ENCODE measurements at places on chromosomes 3 and 15.
A peak's percentile ranks its signal among the peaks of the same experiment; 100 is the strongest.

GRCh38 chr3:195903950-195904290, 4.4 kb downstream of the TNK2 start:
- no peak for DNase-seq

DNA sequence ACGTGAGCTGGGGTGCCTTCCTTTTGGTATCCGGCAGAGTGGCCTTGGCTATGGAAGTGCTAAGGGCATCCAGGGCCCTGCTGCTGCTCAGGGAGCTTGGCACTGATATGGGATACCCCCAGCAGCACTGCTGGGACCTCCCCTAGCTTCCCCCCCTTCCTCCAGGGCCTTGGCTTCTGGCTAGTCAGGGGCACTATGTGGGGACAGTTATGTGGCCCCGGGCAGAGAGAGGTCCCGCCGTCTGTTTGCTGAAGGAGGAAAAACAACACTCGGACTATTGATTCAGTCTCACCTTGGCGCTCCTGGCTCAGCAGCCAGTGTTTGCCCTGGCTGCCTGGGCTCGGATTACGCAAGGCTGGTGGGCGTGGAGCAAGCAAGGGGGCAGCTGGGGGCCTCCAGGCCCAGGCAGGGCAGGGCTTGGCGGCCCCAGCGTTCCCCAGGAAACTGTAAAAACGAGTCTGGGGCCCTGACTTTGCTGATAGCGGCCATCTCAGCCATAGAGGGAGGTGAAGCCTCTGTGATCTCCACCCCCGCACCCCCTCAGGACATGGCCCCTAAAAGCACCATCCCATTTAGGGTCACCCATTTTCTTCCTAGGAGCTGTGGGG, 5.7 kb downstream of the FURIN start:
- no peak for DNase-seq

DNA sequence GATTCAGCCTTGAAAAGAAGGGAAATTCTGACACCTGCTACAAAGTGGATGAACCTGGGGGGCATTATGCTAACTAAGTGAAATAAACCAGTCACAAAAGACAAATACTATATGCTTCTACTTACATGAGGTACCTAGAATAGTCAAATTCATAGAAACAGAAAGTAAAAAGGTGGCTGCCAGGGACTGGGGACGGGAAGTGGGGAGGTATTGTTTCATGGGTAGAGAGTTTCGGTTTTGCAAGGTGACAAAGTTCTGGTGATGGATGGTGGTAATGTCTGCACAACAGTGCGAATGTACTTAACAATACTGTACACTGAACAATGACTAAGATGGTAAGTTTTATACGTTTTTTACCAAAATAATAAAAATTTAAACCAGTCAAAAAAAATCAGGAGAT, 4.8 kb downstream of the IDH2 start:
- DNase-seq = no peak

- peak; percentile 13 for DNase-seq
Observed at GRCh38 chr3:113626503-113627371, 69.7 kb downstream of the USF3 start.

DNA sequence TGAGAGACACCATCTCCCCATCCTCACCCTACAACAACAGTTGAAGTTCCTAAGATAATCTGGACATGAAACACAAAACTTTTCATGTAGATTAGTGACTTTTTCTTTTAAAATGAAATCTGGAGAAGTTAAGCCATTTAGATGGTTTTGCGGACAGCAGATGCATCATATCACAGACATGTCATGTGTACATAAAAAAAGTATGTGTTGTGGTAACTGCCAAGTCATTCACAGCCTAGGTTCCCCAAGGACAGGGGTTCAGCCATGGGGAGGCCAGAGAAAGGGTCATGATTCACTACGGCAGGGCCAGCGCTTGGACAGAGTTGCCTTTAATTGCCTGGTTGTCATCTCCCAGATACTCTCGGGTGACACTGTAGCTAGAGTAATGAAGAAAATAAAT, 163.2 kb downstream of the PDZRN3 start:
- no peak for DNase-seq

DNA sequence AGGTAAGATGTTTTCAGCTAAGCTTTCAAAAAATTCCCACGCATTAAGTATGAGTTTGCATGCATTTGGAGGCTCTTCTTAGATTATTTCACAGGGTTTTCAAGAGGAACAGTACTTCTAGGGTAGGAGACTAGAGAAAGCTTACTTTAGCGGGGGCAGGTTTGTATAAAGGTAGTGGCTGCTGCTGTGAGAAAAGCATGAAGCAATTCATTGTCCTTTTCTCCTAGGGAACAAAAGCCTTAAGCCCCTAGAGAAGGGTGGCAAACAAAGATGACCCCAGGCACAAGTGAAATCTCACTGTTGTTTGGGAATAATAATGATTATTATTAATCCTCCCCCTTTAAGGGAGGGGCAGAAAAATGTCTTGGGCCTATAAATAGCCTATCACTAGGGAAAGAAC, 310.7 kb downstream of the DIPK2A start:
- no peak for DNase-seq
